ENCODE measurements at places on chromosomes 6 and 20.
A peak's percentile ranks its signal among the peaks of the same experiment; 100 is the strongest.

DNA sequence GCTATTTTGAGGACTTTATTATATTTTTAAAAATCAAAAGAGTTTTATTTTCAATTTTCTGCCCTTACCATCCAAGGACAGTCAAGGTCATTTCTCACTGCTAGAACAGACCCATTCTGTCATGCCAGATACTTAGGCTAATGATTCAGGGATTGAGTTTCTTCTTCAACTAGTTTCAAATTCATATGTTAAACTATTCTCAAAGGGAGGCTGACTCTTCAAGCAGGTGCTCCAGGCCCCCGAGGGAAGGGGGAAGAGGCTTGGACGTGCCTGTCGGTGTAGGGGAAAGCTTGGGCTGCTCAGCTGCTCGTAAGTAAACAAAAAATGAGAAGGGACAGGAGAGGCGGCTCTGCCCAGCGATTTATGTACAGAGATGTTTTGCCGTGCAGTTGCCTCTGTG, 69.4 kb upstream of the MYLIP start:
- no peak for DNase-seq

GRCh38 chr6:36104836-36105235, 25.5 kb upstream of the MAPK13 start:
- no peak for DNase-seq

DNA sequence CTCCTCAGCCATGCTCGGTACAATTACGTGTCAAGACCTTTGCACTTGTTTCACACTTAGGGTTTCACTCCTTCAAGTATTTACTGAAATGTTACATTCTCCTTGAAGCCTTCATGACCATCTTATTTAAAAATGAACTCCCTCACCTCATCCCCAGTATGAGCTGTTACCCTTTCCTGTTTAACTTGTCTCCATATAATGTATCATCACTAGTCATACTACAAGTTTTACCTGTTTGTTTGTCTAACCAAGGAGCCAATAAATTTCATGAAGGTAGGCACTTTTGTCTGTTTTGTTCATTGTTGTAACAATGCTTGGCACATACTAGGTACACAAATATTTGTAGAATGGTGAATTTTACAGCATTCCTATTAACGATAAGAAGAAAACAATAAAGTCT, 46.1 kb upstream of the MTRF1L start:
- DNase-seq = no peak

DNA sequence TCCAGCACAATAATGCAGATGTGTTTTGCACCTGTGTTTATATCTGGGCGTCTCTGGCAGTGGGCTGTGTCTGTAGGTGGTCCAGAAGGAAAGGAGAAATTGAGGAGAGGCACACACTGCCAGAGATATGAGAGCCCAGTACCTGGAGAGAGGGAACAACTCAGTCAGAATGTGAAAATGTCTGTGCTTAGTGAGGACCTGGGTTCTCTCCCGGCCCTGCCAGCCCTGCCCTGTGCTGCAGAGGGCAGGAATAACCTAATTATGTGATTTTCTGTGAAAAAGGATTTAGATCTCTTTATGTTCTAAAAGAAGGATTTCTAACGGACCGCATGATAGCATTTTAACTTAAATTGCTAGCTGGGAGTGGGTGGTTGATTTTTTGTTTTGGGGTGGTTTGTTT, 8.3 kb upstream of the EXOC2 start:
- no peak for DNase-seq

DNA sequence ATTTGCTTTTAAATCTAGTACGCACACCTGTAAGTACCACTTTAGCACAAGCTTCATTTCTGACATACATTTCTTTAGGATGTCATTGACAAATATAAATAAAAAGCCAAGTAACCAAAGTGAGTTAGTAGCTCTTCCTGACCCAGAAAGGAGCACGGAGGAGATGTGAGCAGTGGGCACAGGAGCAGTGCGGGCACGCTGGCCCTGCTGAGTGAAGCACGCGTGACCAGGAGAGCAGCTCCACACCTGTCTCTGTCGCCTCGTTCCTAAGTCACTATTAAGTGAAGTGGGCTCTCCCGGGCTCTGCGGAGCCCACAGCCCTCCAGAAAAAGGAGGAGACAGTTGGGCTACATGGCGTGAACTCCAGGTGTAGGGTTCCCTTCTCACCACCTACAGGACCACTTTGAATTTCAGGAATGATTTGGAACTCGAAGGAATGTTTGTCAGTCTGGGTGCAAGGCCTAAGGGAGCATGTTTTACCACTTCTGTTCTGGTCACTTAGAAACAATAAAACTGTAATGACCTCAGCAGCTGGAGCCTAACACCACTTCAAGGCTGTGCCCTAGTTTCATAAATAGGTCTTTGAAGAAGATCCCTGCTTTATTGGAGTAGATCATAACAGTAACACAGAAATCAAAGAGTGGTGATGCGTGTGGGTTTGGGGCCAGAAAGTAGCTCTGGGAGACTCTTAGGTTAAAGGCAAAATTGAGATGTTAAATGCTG, 95.9 kb downstream of the FAM120B start:
- DNase-seq = no peak

DNA sequence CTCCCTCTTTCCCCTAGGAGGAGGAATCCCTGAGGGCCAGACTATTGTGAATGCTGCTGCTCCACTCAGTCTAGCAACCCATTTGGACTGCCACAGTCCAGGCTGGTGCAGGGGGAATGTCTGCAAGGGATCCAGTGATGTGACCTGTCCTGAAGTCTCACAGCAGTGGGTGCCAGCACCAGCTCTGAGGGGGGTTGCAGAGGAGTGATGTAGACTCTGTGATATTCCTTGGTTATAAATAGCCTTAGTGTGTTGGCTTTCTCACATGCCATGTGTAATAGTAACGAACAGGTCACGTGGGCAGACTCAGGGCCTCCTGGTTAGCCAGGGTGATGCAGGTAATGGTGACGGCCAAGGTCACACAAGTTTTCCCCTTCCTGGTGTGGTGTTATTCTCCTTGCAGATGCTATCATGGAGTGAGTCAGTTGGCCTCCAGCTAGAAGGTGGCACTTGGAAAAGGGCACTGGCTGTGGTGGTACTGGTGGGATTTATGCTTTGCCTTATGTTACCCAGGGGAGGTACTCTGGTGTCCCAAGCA, 404.4 kb downstream of the UTRN start:
- DNase-seq = no peak

- DNase-seq = no peak
Observed at GRCh38 chr6:46642928-46643751, 9.5 kb downstream of the CYP39A1 start.

DNA sequence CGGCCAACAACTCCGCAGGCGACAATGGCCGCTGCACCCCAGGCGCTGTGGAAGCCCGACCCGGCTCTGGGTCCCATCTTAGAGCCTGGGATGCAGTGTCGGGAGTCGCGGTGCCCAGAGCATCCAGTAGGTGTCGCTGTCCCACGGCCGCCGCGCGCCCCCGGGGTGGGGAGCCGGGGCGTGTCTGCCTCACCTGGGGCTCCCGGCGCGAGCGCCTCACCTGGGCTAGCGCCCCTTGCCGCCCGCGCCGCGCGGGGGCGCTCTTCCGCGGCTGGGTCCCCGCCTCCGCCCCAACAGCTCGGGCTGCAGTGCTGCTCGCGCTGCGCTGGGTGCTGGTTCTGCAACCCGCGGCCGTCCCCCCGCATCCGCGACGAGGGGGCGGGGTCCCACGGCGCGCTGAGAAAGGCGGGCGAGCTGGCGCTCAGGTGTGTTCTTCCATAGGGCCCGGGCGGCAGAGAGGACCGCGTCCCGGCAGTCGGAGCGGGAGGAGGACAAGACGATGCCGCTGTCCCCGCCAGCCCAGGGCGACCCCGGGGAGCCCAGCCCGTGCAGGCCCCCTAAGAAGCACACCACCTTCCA, at the start of gene CRYBG1:
Gene CRYBG1, plus strand, starts transcription at position 308 of the 579 bp plus-strand sequence. Its CDS starts 192 bp downstream, at position 500.
- peak; percentile 18 for DNase-seq

- DNase-seq = no peak
Observed at GRCh38 chr20:18909254-18909653, 95.7 kb downstream of the SCP2D1 start.

DNA sequence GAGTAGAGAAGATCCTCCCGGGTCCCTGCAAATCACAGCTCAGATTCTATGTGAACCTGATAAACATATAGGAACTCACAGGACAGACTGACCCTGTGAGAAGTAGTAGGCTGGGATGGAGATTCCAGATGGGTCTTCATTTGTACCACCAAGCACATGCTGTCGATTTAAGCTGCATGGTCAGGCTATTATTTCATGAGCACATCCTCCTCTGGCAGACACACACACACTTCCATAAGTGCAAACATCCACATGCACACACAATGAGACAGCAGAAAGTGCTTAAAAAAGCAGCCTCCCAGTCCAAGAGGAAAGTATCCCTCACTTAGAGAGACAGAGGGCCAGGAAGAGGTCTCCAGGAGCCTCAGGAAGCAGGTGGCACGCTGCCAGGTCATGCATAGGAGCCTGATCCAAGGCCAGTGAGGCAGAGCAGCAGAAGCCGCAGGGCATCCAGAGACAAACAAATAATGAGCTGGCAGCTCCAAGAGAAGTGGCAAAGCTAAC, 131.8 kb downstream of the UNC5CL start:
- no peak for DNase-seq

DNA sequence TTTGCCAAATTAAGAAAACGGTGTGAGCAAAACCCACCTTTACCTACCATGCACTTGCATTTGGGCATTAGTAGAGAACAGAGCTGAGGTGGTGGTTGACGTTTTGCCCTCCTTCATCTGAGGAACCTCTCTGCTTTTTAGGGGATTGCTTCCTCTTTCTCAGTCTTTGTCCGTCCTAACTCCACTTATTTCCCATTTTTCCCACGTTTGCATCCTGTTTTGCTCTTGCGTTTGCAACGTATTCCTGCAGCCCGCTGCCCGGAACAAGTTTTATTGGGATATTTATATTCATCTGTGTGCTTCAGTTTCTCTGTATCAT, 374 bp upstream of the SERINC1 start:
- no peak for DNase-seq

DNA sequence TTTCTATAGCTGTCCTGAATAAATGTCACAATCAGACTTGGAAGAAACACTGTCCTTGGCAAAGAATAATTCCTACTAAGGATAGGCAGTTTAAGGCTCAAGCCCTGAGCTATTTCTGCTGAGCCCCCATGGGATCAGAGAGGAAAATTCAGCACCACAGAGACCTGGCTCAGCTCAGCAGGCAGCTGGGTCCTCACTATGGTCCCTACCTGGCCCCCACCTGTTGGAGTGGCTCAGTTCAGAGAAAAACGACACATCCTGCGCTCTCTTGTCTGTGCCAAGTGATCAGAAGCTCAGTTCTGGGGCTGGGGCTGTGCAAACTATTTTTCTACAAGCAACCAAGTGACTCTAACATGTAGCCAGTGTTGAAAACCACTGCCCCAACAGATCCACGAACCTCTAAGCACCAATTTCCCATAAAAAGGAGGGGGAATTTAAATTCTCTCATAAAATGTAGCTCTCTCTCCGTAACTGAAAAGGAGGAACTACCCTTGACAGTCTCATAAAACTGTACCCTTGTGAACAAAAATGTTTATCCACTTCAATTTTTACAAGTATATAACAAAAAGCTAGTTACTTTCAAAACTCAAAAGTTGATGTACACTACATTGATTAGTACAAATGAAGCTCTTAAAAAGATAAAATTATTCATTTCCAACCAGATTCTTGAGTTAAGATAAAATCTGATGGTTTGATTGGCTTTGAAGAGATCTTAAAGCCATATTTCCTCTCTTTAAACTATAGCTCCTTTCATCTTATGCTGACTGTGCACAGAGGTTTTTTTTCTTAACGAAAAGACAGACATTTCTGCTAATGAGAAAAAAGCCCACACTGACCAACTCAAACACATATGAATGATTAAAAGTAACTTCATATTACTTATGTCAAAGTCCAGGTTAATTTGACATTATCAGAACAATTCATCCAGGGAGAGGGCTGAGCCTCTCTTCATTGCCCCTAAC, 52.0 kb downstream of the KIF13A start:
- no peak for DNase-seq
